ENCODE measurements at places on chromosomes 1 and 21. TPM values are rescaled to one million over a fixed set of nuclear protein-coding genes. Genes with fewer than 3 reads are reported as not detected.

GRCh38 chr1:226233293-226233692 is 9.8 kb downstream of the MIXL1 start:
- H3K27me3 ChIP-seq: no peaks in the 10 kb centered on the region
- H3K4me3 ChIP-seq: no peak overlapping the region
- no peak for DNase-seq
- peaks cover 4% of the 10 kb centered on the region for H3K36me3 ChIP-seq
- no peak overlapping the region for H3K27ac ChIP-seq

DNA sequence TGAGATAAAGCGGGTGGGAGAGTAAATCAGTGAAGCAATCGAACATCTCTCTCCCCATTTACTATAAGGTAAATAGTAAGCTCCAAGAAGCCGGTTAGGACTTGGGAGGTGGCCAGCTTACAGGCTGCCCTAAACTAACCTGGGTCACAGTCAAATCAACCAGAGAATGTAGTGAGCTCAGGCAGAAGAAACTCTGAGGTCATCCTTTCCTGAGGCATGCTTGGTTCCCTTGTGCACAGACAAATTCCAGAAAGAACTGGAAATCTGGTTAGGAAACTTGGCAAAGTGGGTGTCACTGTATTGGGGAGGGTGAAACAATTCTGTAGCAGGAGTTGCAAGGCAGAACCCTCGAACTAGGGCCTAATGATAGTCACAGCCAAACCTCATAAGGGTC is 72.5 kb downstream of the NTMT2 start:
- H3K27ac ChIP-seq: no peak overlapping the region
- no peaks in the 10 kb centered on the region for H3K4me1 ChIP-seq
- H3K4me3 ChIP-seq: no peak overlapping the region
- no peaks in the 10 kb centered on the region for H3K36me3 ChIP-seq
- peaks cover 2% of the 10 kb centered on the region for H3K27me3 ChIP-seq
- DNase-seq: no peak

GNG4 gene
- total RNA-seq: 0.12 TPM

GRCh38 chr1:194013561-194013960 is 827.1 kb upstream of the B3GALT2 start:
- H3K27me3 ChIP-seq: no peaks in the 10 kb centered on the region
- no peak overlapping the region for H3K4me3 ChIP-seq
- no peaks in the 10 kb centered on the region for H3K36me3 ChIP-seq
- H3K4me1 ChIP-seq: no peaks in the 10 kb centered on the region
- DNase-seq: no peak

ZFP69 gene
- 4.6 TPM for total RNA-seq

LCE3E gene
- total RNA-seq: not detected
